ENCODE measurements at places on chromosomes 2 and 18.
A peak's percentile ranks its signal among the peaks of the same experiment; 100 is the strongest.

GRCh38 chr2:236632295-236633218 is 62.9 kb downstream of the ACKR3 start:
- DNase-seq, result no peak

DNA sequence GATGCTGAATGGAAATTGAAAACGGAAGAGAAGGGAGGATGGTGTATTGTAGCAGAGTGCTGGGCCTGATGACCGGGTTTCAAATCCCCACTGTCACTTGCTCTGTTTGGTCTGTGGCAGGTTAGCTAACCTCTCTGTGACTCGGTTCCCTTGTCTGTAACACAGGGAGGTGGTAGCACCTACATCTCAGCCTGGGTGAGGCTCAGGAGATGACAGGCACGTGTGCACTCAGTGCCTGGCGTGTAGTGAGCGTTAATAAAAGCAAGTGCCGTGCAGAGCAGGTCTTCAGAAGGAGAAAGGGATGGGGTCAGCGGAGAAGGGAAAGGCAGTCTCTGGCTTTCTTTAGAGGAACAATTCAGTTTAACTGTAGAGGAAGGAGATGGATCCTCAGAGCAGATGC is 125.5 kb upstream of the SMIM21 start:
- no peak for DNase-seq

- DNase-seq, result peak; percentile 54
Observed at GRCh38 chr2:69390001-69390400, 3.0 kb upstream of the GFPT1 start.

GRCh38 chr2:73930386-73930785 is 3.7 kb downstream of the DGUOK start:
- DNase-seq, result no peak

DNA sequence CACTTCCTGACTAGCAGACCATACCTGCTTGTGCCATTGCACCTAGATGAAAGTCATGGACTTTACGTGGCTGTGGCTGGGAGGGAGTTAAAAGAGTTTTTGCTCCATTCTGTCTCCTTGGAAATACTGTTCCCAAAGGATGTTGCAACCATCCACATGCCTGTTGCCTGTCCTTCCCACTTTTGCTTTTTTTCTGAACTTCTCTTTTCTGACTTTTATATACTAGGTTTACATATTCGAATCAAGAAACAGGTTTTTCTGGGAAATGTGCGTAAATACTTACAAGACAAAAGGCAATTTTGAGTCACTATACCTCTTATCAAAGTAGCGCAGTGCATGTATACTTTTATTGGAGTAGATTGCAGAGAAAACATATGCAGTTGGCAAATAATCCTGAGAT is 244.8 kb downstream of the PRKCE start:
- no peak for DNase-seq

DNA sequence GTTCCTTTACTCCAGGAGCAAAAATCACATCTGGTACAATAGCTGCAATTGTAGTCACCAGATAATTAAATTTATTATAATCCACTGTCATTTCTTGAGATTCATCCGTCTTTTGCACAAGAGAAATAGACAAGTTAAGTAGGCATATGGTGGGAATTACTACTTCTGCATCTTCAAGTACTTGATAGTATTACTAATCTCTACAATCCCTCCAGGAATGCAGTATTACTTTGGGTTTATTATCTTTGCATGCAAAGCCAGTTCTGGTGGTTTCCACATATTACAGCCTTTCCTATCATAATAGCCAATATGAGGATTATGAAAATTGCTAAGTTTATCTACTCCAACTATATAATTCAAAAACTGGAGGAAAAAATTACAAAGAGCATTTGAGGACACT is 254.1 kb downstream of the IKZF2 start:
- DNase-seq, result no peak

DNA sequence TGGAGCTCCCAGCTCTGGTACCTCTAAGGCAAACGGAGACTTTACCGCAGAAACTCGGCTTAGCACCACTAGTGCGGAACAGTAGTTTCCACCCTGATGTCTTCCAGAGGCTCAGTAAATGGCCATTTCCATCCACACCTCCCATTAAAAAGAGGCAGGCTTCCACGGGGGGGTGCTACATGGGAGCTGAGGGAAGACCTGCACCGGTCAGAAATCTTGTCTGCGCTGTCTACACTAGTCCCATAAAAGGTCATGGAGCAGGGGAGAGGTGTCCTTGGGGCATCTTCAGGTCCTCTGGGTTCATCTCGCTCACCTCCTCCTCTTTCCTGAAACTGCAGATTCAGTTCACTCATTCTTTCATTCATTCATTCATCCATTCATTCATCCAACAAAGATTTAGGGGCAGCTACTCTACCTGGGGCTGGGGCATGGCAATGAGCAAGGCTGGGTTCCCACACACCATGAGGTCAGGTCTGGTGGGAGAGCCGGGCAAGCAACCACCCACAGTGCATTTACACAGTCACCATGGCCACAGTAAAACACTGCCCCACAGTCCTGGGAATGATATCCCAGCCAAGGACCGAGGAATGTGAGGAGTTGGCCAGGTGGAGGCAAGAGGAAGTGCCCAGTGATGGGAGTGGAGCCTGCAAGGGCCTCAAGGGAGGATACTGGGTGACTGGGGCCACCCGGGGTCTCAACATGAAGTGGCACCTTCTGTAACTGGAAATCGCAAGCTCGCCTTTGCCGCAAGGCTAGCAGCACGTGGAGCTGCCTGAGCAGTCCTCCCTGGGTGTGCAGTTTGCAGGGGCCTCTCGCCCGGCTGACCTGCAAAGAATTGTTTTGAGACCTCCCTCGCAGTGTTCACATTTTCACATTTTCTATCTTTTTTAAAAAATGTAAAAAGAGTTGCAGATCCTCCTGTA is 180.2 kb upstream of the RAB6C start:
- DNase-seq, result no peak

GRCh38 chr2:238159071-238159539 is 335 bp downstream of the ERFE start:
- DNase-seq, result no peak

GRCh38 chr2:43225093-43225787 is 1.2 kb downstream of the ZFP36L2 start:
- DNase-seq, result peak; percentile 59

GRCh38 chr18:5162111-5162510 is 34.9 kb downstream of the AKAIN1 start:
- DNase-seq, result no peak
